Pancreas (tissue), 10 donors: ENCODE measurements at places on chromosomes 4 and X. TPM values are rescaled to one million over a fixed set of nuclear protein-coding genes. Genes with fewer than 3 reads are reported as not detected.

THAP9 gene
- 2.6 TPM for total RNA-seq

GRCh38 chr4:87857789-87858188 lies 25.0 kb downstream of the MEPE start:
- no peak for DNase-seq

DNA sequence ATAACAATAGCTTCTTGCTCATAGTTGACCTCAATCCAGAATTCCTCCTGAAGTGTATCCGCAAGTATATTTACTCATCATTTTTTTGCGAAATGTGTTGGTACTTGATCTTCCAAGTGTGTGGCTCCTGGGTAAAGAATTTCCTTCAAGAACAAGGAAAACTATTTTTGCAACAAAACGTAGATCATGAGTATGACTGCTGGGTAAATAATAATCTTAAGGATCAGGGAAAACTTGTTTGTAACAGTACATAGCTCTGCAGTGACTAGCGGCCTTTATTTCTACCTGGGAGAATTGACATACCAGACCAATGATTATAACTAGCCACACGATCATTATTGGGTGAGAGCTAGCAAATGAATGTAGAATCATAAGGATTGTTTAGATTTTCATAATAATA lies 1311.7 kb downstream of the ARAP2 start:
- no peak for DNase-seq

- DNase-seq: no peak
These were observed 721.8 kb downstream of the ADGRL3 start for GRCh38 chr4:61921920-61922319.

- peak; percentile 46 for DNase-seq
These were observed 6.8 kb upstream of the IQSEC2 start for GRCh38 chrX:53288189-53288588.

DNA sequence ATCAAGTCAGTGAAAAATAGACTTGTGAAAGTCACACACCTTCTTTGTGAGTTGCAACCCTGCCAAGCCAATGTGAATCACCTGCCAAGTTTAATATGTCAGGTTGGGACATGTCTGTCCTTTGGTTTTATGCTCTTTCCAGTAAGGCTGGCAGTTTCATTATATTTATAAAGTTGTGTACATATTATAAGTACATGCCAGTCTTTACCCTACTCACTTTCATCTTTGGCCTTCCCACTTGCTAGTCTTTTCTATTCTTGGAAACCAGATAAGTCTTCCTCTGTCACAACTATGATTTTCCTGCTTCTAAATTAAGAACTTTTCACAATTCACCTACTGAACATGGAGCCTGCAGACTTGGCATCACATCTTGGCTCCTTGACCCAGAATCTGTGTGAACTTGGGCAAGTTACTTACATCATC lies 680.7 kb upstream of the BOD1L1 start:
- no peak for DNase-seq

- DNase-seq: no peak
These were observed 24.9 kb upstream of the TADA2B start for GRCh38 chr4:7018281-7018680.

GRCh38 chr4:25993395-25994185 lies 79.6 kb downstream of the SMIM20 start:
- no peak for DNase-seq

GAB1 gene
- total RNA-seq: 5.8 TPM

DNA sequence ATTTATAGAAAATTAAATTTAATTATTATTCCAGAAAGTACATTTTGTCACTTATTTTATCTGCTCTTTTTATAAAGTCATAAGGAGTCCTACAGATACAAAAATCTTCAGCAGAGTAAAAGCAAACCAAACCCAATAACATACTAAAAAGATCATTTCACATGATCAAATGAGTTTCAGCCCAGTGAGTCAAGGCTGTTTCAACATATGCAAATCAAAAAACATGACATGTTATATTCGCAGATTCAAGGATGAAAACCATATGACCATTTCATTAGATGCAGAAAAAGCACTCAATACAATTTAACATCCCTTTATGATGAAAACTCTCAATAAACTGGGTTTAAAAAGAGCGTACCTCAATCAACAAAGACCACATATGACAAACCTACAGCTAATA lies 214.3 kb downstream of the FAT4 start:
- DNase-seq: no peak
